Thymus (tissue), 14 donors: ENCODE measurements at places on chromosomes 1 and 21. TPM values are rescaled to one million over a fixed set of nuclear protein-coding genes. Genes with fewer than 3 reads are reported as not detected.

GRCh38 chr1:164643018-164643417, 84.0 kb downstream of the PBX1 start:
- no peak for DNase-seq

DNA sequence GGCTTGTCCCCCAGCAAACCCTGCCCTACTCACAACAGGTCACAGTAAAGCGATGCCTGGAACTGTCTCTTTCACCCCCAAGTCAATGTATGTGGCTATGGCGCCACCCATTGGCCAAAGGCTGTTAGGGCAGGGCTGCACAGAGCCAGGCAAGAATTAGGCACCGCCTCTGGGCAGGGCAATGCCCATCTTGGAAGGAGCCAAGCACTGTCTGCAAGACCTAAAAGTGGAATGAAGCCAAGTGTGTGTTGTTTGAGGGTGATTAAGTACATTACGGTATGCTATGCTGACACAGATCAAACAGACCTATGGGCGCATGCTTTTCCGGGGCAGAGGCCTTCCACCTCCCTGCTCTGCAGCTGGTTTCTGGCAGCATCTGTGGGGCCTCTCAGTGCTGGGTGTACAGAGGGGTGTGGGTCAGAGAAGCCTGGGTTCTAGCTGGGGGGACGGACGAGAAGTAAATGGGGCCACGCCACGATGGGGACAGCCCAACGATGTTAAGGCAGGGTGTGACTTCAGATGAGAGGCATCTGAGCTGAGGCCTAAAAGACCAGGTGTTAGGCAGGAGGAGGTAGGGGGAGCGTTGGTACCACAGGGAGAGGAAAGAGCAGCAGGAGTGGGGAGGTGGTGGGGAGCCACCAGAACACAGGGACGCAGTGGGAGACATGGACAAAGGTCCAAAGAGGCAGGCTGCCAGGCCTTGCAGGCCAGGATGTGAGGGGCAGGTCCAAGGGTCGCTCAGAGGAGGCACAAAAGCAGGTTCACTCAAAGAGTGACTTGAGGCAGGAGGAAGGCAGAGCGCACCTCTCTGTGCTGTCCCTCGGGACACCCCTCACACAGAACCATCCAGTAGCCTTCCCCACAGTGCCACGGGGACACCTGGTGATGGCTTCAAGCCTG, 49.8 kb downstream of the ACOT7 start:
- peak; percentile 68 for DNase-seq

GRCh38 chr1:242011894-242012660, 13.2 kb upstream of the MAP1LC3C start:
- no peak for DNase-seq

DNA sequence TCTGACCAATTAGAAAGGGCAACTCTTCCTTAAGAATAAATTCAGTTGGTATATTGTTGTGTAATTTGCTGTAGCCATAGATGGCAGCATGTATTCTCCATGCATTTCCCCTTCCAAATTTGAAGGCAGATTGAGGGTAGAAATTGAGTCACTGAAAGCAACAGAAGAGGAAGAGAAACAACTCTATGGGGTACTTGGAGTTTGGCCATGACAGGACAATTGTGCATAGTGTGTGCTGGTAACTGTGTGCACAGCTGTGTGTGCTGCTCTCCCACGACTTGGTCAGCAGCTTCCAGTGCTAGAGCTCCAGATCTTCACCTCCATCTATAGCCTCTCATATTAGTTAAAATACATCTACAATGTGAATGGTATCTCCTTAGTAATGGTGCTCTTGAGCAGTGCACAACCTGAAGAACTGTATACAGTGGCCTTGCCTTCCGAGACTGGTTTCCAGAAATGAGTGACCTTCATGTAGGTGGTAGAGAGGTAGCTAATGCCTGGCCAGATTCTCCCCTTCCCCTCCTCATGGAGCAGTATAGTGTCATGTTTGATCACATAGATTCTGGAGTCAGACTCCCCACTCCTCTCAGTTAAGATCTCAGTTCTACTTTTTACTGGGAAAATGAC, 882 bp upstream of the FCAMR start:
- DNase-seq = no peak

Gene FAM72C
- total RNA-seq = 3.8 TPM

Gene ANKRD13C
- 24.9 TPM for total RNA-seq

DNA sequence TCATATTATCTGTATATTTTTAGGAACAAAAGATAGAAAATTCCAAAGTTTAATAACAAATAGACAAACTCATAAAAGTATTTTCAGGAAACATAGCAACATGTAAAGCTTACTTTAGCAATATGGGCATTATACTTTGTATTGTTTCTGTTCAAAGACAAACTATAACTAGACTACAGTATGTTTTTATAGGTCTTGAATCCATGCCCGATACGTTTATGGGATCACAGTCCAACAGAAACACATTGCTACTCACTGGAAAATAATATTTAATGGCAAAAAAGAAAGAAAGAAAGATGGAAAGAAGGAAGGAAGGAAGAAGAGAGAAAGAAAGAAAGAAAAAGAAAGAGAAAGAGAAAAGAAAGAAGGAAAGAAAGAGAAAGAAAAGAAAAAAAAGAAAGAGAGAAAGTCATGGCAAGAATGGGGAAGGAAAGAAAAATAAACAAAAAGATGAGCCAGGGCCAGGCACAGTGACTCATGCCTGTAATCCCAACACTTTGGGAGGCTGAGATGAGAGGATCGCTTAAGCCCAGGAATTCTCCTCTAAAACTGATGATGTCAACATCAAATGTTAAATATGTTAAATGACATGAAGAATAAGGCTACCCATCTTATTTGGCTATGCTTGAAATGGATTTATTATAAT, 32.7 kb downstream of the TM2D1 start:
- DNase-seq = no peak

Gene FASLG
- total RNA-seq = 0.71 TPM

Gene PRDM2
- 19.4 TPM for total RNA-seq

GRCh38 chr21:45320261-45321025, 32.7 kb upstream of the POFUT2 start:
- no peak for DNase-seq

DNA sequence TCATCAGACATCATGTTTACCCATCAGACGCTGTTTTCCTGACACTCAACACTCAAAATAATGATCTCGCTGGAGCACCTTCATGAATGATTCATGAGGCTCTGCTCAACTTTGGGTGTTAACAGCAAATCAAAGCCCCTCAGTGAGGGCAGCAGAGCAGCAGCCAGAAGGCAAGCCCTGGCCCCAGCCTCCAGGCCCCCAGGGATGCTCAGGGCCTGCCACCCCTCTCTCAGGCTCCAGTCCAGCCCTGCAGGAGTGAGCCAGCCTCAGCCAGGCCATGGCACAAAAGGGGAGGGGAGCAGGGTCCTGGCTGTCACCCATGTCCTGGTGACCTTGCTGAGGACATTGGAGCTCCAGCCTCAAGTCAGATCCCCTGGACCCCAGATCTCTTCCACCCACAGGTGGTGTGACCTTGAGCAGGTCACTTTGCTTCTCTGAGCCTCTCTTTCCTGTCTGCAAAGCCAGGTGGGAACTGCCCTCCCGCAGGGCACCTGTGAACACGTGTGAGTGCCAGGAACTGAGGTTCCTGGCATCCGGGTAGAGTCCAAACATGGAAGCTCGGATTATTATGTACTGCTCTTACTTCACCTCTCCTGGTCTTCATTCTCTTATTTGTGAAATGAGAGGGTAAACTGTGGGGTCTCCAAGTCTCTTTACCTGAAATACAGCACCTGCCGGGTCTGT, 161.6 kb upstream of the VAMP3 start:
- DNase-seq = no peak

Gene LCE2C
- total RNA-seq = not detected

Gene EDN2
- total RNA-seq = 0.14 TPM

DNA sequence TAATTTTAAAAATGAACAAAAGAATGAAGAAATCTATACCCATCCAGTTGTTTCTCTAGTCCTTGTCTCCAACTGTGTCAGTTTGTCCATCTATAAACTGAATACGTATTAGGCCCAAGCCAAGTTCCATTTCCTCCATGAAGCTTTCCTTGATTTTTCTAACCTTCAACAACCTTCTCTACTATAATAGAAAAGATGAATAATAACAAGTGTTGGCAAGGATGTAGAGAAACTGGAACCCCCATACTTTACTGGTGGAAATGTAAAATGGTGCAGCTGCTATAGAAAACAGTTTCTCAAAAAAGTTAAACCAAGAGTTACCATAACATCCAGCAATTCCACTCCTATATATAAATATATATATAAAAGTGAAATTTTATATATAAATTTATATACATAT, 10.6 kb downstream of the KIAA0319L start:
- DNase-seq = no peak

- DNase-seq = peak; percentile 64
Measured at GRCh38 chr1:244833734-244834542, 1.5 kb upstream of the COX20 start.

Gene SPATA45
- total RNA-seq = 0.33 TPM

DNA sequence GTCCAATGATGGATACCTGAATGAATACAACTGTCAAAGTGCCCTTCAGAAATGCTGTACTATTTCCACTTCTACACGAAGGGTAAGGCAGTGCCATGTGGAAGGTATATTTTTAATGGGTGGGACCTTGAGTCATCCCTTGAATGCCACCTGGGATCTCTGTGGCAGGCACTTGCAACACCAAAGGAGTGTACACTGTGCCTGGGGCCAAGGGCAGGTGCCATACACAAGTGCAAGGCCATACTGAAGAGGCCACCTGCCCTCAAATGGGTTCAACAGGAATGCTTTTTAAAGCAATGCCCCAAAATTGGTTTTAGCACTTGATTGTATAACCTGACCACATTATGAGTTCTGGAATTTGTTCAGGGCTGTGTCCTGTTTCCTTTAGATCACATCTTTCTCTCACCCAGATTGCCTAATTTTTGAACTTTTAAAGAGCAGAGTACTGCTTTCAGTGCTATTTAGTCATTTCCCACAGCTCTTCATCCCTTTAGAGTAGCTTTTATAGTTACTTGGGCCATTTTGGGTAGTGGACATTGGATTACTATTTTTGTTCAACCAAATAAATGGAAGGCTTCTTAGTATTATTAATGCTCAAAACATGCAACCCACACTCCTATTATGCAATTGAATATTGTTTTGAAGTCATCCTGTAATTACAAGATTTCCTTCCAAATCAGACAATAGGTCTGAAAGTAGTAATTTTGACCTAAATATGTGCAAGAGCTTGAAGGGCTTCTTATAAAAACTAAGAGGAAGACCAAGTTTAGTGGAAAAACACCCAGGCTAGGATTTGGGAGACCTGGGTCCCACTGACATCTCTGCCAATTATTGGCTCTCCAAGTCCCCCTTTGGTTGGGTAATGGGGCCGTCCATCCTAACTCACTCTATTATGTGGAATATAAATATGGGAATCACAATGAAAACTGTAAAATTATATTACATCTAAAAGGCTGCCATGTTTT, 57.2 kb downstream of the LEPR start:
- no peak for DNase-seq

DNA sequence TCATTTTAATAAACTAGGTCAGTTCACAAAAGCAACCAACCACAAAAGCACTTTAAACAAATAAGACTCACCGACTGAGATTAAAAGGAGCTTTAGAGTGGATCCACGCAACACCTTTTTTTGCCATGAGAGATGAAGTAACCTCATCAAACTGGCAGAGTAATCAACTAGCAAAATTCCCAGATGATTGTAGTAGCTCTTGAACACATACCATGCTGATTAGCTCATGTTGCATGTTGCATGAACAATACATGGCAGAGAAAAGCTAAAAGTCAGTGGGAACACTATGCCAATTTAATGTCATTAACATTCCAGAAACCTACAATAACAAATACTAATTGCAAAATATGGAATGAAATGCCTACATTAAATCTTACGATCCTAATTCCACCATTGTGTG, 4.1 kb downstream of the WARS2 start:
- no peak for DNase-seq

Gene CLDN17
- 0.09 TPM for total RNA-seq

DNA sequence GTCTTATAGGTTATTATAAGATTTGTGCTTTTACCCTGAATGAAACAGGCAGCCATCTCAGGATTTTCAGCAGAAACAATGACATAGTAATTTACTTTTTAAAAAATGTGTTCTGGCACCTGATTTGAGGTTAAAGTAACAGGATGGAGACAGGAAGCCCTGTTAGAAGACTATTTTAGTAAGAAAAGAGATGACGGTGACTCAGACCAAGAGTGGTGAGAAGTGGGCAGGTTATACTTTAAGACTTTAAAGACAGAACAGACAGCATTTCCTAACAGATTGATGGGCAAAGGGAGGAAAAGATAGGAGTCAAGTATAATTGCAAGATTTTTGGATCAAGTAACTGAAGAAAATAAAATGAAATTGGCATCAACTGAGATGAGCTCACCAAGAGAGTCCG, 436.8 kb upstream of the NR5A2 start:
- peak; percentile 30 for DNase-seq

Gene PLA2G4A
- total RNA-seq = 4.7 TPM

GRCh38 chr1:37989361-37989930, 376 bp downstream of the SF3A3 start:
- no peak for DNase-seq

- no peak for DNase-seq
Measured at GRCh38 chr1:219553934-219554502, 58.9 kb downstream of the ZC3H11B start.

Gene FTCD
- 0.09 TPM for total RNA-seq

DNA sequence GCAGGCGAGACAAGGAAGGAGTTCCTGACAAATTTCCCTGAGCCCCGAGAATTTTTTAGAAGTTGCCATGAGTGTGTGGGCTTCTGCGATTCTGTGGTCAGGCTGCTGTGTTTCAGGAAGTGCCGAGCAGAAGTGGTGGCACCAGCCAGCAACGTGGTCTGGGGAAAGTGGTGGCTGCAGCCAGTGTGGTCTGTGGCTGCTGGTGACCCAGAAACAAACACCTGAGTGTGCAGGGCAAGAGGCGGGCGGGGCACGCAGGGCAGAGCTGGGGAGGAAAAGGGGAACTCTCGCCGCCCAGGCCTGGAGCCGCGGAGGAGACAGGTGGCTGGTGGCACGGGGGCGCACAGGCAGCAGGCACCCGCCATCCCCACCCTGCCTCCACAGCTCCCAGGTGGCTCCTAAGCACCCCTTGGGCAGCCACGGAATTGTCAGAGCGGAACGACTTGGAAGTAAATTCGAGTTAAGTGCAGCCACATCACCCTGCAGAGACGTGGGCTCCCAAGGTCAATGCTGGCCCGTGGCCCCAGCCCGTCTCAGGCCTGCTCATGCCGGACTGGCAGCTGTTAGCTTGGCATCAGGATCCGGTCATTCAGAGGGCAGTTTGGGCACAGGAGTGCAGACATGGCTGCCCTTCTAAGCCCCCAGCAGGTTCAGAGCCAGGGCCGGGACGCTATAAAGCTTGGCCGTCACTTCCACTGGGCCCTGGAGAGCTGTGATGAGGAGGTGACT, 25.1 kb downstream of the PRDM16 start:
- DNase-seq = no peak

Gene PEX14
- total RNA-seq = 8.8 TPM

DNA sequence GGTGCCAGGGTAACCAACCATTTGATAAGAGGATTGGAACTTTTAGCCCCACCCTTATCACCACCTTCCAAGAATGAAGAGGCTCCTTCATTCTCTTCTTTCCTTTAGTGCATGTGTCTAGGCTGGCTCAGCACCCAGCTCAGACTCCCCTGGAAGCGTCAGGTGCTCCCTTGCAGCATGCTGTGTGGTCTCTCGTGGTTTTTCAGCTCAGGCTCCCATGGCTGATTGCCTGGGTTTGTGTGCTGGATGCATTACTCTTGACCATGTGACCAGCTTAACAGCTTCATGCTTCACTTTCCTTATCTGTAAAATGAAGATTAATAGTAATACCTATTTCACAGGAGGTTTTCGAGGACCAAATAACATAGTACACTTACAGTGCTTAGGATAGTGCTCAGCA, 198.4 kb downstream of the HHAT start:
- DNase-seq = no peak
